ENCODE measurements at places on chromosomes 5 and 9.

- DNase-seq: no peak
Measured at GRCh38 chr9:95584176-95584575, 67.4 kb upstream of the PTCH1 start.

DNA sequence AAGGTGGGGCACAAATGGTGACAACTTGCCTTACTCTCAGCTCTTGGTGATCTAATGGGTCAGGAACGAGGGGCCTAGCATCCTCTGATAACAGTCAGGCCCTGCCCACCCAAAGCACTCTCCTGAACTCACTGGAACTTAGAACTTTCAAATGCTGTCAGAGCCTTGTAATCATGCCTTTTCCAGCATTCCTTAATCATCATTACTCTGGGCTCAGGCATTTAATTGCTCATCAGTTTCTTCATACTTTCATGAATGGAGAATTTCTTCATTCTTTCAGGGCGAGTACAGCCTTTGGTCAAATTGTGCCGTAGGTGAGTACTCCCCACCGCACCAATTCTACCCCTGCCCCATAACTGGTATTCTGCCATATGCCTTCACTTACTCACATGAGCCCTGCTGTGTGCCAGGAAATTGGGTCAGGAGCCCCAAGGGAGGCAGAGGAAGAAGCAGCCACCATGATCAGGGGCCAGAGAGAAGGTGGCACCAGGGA lies 30.2 kb upstream of the DUSP1 start:
- DNase-seq: no peak

- no peak for DNase-seq
Measured at GRCh38 chr5:53890490-53890889, 330.1 kb downstream of the NDUFS4 start.

GRCh38 chr5:53603009-53603687 lies 42.7 kb downstream of the NDUFS4 start:
- DNase-seq: no peak

- DNase-seq: no peak
Measured at GRCh38 chr5:171801839-171802238, 16.2 kb downstream of the SMIM23 start.

DNA sequence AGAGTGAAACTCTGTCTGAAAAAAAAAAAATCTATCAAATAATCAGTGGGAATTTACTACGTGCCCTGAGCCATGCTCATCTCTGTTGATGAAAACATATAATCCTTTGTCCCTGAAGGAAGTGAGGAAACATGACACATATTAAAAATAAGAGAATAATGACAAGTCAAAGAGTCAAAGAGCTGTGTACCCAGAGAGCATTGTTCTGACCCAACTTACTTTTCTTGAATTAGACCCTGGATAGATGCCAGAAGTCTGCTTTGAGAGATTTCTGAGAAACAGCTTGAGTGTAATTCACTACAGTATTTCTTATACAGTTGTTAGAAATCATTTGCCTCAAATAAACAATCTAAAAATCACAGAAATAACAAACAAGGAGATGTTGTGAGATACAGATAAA lies 490.0 kb upstream of the PIK3R1 start:
- no peak for DNase-seq

DNA sequence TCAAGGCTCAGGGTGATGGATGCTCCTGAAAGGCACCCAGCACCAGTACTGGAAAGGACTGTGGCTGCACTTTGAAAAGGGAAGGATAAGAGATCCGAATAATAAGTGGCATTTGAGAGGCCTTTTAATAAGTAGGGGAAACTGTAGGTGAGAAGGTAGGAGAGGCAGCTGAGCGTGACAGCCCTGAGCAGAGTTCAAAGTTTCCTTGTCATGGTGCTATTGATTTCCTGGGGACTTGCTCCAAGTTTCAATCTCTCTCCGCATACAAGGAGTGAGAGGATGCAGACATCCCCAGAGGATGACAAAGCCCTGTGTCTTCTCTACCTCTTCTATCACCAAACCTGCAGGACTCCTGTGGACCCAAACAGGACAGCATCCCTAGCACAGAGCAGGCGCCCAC lies 354.5 kb downstream of the SPOCK1 start:
- DNase-seq: no peak

GRCh38 chr9:89969156-89969675 lies 364.4 kb downstream of the GADD45G start:
- no peak for DNase-seq

GRCh38 chr9:88716596-88717290 lies 181.8 kb downstream of the NXNL2 start:
- no peak for DNase-seq

GRCh38 chr5:168469816-168470215 lies 16.5 kb upstream of the RARS1 start:
- no peak for DNase-seq

DNA sequence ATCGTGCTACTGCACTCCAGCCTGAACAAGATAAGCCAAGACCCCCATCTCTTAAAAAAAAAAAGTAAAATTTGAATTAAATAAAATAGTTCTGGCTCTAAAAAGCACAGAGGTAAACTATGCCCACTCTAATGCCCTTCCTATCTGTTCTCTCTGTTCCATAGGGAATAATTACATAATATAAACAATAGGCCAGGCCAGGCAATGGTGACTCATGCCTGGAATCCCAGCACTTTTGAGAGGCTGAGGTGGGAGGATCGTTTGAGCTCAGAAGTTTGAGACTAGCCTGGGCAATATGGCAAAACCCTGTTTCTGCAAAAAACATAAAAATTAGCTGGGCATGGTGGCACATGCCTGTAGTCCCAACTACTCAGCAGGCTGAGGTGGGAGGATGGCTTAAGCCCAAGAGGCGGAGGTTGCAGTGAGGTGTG lies 47.4 kb downstream of the MYO10 start:
- no peak for DNase-seq

GRCh38 chr5:51685419-51685818 lies 302.2 kb downstream of the ISL1 start:
- DNase-seq: no peak

GRCh38 chr9:6551136-6551535 lies 94.4 kb downstream of the GLDC start:
- no peak for DNase-seq

GRCh38 chr5:73280821-73281746 lies 108.1 kb downstream of the TMEM174 start:
- no peak for DNase-seq

GRCh38 chr5:94057217-94057616 lies 315.8 kb upstream of the POU5F2 start:
- DNase-seq: no peak

GRCh38 chr5:68381909-68382308 lies 166.4 kb downstream of the PIK3R1 start:
- no peak for DNase-seq

- DNase-seq: no peak
Measured at GRCh38 chr5:82777106-82777505, 300.1 kb downstream of the TMEM167A start.

DNA sequence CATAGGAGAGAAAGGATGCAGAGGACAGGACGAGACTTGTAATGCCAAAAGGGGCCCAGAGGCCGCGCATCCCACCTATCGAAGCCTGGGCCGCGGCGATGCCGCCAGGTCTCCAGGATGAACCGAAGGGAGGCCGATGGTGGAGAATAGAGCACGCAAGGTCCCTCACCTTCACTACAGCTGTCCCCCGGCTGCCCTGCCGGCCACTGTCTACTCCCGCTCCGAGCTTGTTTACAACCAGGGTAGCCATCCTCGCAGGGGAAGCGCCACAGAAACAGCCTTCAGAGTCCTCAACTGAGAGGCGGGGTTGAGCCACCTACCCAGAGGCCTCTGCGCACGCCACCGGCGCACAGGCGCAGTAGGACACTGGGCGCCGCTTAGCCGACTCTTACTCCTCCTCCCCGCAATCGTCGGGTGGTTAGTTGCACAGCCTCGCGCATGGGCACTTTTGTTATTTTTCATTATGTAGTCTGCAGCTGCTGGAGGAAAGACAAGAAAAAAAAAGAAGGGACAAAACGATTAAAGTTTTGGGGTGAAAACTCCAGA lies at the start of gene TRIM23:
TSS of gene TRIM23 (minus strand) at position 309 of the 546 bp plus-strand sequence. CDS start at position 250, 59 bp downstream.
- peak; percentile 75 for DNase-seq

DNA sequence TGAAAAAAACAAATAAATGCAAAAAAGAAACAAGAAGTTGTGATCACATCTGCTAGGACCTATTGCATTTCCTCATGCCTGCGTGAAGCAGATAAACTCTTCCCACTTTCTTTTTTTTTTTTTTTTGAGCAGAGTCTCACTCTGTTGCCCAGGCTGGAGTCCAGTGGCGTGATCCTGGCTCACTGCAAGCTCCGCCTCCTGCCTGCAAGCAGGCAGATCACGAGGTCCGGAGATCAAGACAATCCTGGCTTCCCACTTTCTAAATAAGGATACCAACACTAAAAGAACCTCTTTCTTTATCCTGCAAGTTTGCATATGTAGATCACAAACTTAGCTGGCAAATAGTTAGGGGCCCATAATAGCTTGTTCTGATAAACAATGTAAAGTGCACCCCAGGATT lies 128.6 kb downstream of the ASTN2 start:
- DNase-seq: no peak

DNA sequence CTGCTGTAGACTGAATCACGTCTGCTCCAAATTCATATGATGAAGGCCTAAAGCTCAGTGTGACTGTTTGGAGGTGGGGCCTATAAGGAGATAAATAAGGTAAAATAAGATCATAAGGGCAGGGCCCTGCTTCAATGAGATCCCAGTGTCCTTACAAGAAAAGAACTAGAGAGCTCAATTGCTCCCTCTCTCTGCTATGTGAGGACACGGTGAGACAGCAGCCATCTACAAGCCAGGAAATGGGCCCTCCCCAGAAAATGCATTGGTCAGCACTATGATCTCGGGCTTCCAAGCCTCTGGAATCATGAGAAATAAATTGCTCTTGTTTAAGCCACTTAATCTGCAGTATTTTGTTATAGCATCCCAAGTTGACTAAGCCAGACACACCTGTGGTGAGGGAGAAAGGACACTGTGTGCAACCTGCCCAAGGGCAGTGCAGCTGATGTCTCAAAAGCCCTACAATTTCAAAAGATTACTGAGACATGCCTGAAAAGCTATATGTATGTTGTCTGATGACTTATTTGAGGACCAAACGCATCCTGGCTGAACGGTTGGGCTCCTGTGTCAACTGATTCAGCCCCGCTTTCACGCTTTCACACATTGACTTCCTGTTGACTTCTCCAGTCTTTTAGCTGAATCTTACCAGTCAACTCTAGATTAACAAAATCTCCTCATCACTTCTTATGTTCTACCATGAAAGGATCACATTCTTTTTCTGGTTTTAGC lies 13.2 kb downstream of the GZMK start:
- no peak for DNase-seq

- no peak for DNase-seq
Measured at GRCh38 chr9:37446401-37446800, 18.8 kb downstream of the ZBTB5 start.

- no peak for DNase-seq
Measured at GRCh38 chr5:64654561-64654938, 35.8 kb upstream of the SHISAL2B start.
